ENCODE measurements at places on chromosomes 4 and X.
A peak's percentile ranks its signal among the peaks of the same experiment; 100 is the strongest.

- DNase-seq: no peak
Observed at GRCh38 chrX:65589304-65589703, 54.7 kb upstream of the LAS1L start.

GRCh38 chr4:24226667-24227066 lies 336.8 kb upstream of the PPARGC1A start:
- DNase-seq: no peak

- DNase-seq: no peak
Observed at GRCh38 chrX:56397636-56398035, 165.5 kb downstream of the KLF8 start.

- no peak for DNase-seq
Observed at GRCh38 chrX:10352536-10352935, 195.8 kb downstream of the CLCN4 start.

GRCh38 chr4:79237851-79238250 lies 88.0 kb downstream of the NAA11 start:
- DNase-seq: no peak

- peak; percentile 76 for DNase-seq
Observed at GRCh38 chr4:76782837-76783236, 115.1 kb downstream of the SOWAHB start.

- DNase-seq: peak; percentile 77
Observed at GRCh38 chrX:76555816-76556215, 128.3 kb downstream of the MAGEE1 start.

DNA sequence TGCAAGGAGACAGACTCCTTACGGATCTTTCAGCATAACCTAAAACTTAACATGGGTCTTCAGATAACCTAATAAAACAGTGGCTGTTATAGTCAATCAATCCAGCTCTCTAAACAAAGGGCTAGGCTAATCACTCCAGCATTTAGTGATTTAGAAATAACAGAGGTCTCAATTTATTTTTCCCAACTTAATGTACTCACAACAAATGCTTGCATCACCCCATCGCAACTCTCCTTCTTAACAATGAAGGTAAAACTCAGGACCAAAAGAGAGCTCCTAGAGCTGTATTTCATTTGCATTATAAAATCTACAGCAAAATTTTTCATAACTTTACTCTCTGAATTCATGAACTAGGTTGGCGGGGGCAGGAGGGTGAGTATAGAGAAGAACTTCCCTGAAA lies 1.1 kb downstream of the LIN54 start:
- no peak for DNase-seq

DNA sequence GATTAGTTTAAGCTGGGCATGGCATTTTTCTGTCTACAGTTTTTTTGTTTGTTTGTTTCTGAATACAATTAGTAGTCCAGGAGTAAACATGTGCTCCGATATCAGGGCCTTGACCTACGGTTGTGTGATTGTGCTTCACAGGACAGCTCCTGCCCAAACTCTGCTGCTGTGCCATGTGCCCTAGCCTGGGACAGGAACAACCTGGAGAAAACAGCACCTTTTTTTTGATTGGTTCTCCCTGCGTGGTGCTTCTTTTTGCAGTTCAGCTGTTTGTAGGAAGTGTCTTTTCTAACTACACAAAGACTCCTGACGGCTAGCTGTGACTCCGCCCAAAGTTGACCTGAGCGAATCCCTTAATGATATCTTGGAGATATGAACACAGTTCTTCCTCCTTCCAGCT lies 158.8 kb downstream of the ATP10D start:
- DNase-seq: no peak

DNA sequence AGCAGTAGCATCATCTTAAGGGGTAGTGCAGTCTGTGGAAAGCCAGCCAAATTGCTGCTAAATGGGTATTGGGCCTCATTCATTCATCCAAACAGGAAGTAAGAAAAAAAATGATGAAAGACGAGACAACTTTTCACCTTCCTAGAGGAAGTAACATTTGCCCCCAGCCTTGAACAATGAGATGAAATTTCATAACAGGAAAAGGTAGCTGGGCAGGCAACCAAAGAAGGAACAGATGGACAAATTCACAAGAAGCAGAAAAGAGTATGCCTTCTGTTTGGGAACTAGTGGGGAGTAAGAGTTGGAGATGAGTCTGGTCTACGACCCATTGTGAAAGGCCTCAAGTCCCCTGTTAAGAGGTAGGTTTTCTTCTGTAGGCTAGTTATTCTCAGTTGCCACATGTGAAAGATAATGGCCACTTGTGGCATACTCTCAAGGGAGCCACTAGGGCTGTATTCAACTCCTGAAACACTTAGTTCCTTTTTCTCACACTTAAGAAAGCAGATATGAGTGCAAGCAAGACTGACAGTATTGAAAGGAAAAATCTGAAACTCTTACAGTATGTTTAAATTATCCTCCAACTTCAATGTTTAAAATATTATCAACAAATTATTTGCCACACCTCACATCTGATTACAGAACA lies 190.4 kb downstream of the AR start:
- no peak for DNase-seq

- no peak for DNase-seq
Observed at GRCh38 chr4:36337665-36338185, 56.3 kb downstream of the DTHD1 start.

GRCh38 chrX:1172496-1172895 lies 40.0 kb downstream of the CRLF2 start:
- no peak for DNase-seq

- no peak for DNase-seq
Observed at GRCh38 chr4:48692897-48693296, 87.2 kb downstream of the FRYL start.

GRCh38 chr4:153122855-153123254 lies 81.4 kb upstream of the TRIM2 start:
- DNase-seq: no peak

DNA sequence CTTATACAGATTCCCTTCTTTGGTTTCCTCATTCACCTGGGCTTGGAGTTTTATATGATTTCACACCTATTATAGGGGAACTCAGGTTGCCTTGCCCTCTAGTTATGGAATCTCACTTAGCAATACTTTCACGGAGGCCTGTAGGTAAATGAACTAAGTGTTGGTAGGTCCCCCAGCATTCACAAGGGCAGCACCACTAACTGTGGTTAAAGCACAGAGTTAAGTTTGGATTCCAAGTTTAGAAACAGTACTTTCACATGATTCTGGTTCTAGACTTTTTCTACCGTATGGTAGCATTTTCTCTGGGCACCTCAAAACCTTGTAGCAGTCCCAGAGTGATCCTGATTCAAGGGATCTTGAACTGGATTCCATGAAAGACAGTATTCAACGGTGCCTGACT lies 46.4 kb downstream of the SH2D1A start:
- DNase-seq: no peak

- no peak for DNase-seq
Observed at GRCh38 chrX:76148041-76148665, 24.7 kb upstream of the PBDC1 start.

- DNase-seq: no peak
Observed at GRCh38 chrX:124208660-124209059, 123.8 kb upstream of the TEX13D start.

GRCh38 chr4:84857296-84857695 lies 109.2 kb downstream of the WDFY3 start:
- DNase-seq: no peak

GRCh38 chrX:39752815-39753214 lies 344.9 kb downstream of the BCOR start:
- DNase-seq: no peak

- DNase-seq: no peak
Observed at GRCh38 chr4:107120661-107121060, 84.5 kb upstream of the DKK2 start.

DNA sequence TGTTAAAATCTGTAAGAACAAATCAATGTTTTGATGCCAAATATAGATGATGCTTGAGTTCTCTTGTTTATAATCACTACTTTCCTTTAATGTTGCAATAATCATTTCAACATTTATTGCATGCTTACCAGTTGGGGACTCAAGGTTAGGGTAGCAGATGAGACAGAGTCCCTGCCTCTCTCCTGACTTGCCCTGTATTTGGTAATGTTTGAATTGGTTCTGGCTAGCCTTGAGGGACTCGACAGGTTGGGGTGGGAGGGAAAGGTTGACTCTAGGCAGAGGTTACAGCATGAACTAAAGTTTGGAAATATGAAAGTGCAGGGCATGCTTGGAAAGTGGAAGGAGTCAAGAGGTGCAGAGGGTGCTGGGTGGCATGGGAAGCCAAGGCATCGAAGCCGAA lies 2.0 kb downstream of the SEC24B start:
- no peak for DNase-seq

- DNase-seq: peak; percentile 24
Observed at GRCh38 chrX:27565992-27566391, 24.2 kb upstream of the DCAF8L2 start.

DNA sequence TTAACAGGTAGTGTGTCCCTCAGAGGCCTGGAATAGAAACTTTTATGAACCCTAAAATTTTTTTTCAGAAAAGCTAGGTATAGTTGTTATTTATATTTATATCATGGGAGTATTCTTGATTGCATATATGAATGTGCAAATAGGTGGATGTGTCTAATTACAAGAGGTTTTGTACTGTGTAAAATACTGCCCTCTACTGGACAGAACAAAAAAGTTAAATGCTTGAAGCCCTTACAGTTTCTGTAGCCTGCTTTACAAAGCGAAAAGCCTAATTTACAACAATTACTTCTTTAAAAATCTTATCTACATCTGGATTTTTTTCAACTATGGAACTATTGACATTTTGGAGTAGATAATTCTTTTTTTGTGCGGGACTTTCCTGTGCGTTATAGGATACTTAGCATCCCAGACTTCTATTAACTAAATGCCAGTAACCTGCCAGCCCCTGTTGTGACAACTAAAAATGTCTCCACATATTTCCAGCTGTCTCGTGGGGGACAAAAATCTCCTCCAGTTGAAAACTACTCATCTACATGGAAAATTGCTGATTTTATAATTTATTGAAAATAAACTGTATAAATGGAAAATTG lies 35.1 kb downstream of the ENPEP start:
- peak; percentile 75 for DNase-seq

DNA sequence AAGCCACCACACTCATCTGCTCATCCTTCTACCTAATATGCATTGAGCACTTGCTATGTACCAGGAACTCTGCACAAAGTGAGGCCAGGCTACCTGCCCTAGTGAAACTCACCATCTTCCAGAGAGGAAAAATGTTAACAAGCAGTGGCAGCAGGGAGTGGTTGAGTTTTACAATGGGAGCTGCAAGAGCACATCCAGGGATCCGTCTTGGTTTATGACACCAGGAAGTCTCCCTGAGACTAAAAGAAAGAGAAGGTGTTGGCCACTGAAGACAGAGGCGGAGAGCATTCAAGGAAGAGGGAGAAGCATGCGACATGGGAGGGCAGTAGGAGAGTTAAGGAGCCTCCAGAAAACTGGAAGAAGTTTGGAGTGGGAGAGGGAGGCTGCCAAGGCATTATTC lies 178.1 kb upstream of the CPEB2 start:
- DNase-seq: no peak

DNA sequence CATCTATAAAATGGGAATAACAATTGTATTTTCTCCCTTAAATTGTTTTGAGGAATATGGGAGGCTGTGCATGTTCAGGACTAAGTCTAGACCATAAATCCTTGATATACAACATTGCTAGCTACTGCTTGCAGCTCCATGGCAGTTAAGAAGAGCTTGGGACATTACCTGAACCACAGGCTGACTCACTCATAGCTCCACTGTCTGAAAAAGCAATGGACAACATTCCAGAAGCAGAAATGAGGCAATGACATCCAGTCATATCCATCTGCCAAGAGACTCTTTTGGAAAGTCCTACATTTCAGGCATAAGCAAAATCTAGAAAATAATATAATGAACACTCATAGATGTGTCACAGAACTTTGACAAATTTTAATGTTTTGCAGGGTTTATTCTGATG lies 167.3 kb upstream of the LEF1 start:
- DNase-seq: no peak

DNA sequence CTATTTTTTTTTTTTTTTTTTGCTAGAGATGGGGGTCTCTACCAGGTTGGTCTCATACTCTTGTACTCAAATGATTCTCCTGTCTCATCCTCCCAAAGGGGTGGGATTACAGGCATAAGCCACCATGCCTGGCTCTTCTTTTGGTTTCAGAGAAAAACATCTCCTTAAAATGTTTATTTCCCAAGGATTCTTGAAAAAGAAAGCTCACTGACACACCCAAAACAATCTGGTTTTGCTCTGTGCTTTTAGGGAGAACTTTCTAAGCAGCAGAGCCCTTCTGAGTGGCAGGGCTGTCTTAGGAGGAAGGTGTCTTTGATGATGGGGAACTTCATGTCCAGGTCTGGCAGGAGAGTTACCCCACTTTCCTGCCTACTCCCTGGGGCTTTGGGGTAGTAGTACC lies 1.2 kb downstream of the SOD3 start:
- no peak for DNase-seq

DNA sequence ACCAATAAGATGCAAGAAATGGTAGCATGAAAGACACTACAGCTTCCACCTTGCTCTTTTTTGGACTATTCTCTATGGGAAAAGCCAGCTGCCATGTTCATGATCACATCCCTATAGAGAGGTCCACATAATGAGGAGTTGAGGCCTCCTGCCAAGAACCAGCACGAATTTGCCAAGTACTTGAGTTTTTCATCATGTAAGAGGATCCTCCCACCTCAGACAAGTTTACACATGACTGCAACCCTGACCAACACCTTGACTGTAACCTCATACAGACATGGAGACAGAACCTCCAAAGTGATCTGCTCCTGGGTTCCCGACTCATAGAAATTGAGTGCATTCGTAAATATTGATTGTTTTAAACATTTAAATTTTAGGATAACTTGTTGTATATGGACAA lies 135.2 kb upstream of the TSPAN5 start:
- DNase-seq: no peak

- peak; percentile 10 for DNase-seq
Observed at GRCh38 chr4:127698789-127699200, 31.4 kb upstream of the SLC25A31 start.

- no peak for DNase-seq
Observed at GRCh38 chr4:127985989-127986388, 20.8 kb downstream of the ABHD18 start.

DNA sequence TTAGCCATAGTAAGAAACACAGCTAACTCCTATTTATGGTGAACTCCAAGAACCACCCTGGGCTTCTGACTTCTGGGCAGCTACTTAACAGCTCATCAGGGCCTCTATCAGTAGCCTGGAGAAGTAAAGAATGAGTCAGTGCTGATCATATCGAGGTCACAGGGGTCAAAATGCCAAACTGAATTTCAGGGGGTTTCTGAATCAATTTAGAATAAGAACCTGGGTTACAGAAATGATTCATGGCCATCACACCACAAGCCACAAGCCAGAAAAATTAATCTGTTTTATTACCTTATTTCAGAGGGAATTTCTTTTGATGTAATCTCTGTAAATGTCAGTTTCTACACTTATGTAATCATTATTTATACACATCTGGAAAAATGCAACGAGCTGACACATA lies 64.4 kb downstream of the CHST7 start:
- no peak for DNase-seq

Measured in HAP-1 (cell line).